Lower leg skin (tissue), 4 donors: ENCODE measurements at places on chromosomes 6 and 20.

GRCh38 chr20:51353491-51353890, 189.0 kb downstream of the NFATC2 start:
- DNase-seq = no peak

- DNase-seq = no peak
Observed at GRCh38 chr6:93568169-93568568, 148.8 kb upstream of the EPHA7 start.

DNA sequence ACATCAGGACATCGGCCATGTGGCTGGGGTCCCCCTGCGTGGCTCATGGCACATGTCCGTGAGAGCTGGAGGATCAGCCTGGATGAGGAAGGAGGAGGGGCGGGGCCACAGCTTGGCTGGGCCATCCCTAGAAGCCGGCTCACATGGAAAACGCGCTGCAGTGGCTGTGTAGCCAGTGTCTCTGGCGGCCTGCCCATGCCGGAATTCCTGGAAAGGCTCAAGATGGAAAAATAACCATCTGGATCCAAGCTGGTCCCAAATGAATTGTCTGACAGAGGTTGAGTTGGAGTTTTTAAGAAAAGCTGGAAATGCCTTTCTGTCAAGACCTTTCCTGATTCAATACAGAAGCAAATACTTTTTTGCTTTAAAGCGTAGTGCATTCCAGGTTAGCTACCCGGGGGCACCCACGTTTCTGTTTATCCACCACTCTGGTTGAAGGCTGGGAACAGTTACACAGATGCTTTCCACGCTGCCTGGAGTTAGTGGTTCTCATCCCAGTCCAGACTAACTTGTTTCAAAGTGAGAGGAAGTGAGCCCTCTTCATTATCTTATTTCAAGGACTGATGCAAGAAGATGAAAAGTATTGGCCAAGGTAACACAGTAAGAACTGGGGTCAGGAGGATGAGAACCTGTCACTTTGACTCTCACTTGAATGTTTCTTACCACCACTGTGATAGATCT, 99.0 kb downstream of the GMPR start:
- DNase-seq = peak; percentile 98

DNA sequence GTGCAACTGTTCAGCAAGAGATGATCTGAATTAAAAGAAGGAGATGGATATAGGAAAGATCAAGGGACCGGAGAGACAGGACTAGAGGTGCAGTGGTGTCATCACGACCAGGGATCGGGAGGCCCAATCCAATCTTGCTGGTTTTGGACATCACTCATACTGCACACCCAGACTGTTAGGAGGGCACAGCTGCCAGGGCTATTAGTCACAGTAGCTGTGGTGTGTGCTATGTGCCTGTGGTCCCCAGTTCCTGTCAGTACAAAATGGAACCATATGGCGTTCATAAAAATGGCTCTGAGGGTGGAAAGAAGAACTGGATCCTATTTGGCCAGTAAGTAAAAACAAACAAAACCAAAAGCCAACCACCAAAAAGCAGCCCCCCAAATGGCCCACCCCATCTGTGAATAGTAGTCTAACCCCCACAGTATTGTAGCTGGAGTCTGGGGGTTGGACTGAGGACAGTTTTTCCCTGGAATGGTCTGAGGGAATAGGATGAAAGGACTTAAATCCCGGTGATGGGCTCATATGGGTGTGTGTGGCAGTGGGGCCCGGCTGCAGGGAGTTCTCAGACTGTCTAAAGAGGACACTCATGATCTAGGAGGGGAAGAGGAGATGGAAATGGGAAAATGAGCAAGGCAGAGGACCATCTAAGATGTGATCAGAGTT, 9.3 kb upstream of the NNAT start:
- no peak for DNase-seq

- no peak for DNase-seq
Observed at GRCh38 chr6:107666981-107667601, 157.0 kb downstream of the SCML4 start.

- DNase-seq = no peak
Observed at GRCh38 chr6:80464901-80465300, 358.4 kb downstream of the BCKDHB start.

DNA sequence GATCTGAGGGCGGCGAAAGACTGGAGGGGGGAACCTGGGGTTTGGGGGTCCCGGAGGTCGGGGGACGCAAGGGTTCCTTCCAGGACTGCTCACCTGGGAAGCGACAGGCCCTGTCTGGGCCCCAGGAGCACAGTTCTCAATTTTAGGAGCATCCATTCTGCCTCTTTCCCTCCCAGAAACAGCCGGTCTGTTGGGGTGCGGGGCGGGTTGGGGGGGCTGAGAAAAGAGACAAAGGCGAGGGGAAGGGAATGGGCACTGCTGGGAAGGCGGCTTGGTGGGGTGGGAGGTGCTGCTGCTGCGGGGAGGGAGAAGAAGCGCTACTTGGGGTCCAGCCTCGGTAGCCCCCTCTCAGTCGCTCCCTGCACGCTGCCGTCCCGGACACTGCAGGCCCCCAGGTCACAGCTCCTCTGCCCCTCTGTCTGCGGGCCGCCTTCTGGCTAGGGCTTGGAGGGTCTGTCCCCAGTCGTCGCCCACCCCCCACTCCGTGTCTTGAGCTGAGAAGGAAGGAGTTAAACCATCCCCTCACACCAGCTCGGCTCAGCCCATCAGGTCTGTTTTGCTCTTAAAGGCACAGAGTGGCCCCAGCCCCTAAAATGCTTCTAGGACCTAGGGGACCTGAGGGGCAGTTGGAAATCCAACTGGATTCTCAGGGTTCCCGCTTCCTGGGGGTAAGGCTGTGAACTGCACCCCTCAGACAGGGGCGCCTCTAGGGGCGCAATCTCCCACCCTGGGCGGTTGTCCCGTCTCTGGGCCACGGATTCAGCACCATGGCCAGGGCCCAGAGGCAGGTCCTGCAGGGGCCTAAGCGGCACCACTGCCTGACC, 690 bp downstream of the GDAP1L1 start:
- DNase-seq = no peak

DNA sequence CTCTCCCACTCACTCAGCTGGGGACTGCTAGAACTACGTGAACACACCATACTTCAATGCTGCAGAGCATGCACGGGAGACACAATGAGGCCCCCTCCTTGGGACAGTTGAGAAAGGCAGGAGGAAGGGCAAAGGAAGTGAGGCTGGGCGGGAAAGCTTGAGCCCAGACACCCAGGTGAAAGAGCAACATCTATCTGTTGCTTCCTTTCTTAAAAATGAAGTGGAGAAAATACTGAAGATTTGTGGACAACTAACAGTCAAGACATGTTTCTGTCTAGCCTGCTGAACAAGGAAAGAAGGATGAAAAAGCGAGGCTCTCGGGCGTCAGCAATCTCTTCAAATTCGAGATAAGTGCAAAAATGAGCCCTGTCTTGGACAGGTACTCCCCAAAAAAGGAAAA, 3.0 kb upstream of the NNAT start:
- DNase-seq = no peak

- no peak for DNase-seq
Observed at GRCh38 chr6:21997119-21998037, 299.5 kb downstream of the PRL start.

DNA sequence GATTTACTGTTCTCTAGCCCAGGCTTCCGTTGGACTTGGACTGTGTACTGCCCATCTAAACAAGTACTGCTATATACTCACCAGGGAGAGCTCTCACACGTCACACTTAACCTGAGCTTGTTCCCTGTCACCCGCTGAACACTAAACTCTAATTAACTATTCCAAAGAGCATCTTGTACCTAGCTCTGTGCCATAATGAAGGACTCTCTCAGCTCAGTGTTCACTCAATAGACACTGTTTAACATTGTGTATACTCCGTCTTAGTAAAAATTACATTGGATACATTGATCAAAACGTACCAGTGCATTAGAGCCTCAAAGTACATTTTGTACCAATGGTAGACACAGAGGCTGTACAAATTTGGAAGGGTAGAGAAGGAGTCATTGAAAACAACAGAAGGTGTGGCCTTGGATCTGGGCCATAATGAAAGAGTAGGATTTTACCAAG, 55.4 kb upstream of the EPHA7 start:
- DNase-seq = no peak

DNA sequence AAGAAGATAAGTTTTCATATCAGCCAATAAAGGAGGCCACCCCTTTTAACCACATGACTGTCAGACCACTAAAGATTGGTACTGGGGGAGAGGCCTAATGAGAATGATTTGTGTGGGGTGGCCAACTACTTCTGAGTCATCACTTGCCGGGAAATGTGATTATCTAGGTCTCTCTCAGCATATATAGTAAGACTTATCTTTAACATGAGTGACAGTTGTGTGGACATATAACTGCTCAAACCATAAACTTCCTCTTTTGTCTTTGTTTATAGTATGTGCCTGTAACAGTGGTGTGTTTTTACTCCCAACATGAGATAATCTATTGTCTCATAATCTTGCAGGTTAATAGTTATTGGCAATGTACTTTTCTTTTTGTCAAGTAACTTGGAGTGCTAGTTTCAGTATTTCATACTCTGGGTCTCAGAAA, 312.4 kb downstream of the CDKAL1 start:
- DNase-seq = no peak

DNA sequence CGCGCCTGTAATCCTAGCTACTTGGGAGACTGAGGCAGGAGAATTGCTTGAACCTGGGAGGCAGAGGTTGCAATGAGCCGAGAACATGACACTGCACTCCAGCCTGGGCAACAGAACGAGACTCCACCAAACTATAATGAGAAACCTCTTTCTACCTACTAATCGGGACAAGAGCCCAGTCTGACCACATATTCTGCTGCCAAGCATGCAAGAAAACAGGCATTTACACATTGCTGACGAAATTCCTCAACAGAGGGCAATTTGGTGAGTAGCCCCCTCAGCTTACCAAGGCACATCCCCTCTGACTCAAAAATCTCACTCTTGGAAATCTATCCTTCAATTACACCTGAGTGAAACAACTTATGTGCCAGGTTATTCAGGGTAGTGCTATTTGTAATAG, 81.2 kb downstream of the SLC23A2 start:
- no peak for DNase-seq

GRCh38 chr20:1783245-1783644, 112.0 kb upstream of the SIRPA start:
- DNase-seq = no peak
